Renal cortical epithelial cell (primary cell): ENCODE measurements at places on chromosomes 1 and 21.
A peak's percentile ranks its signal among the peaks of the same experiment; 100 is the strongest.

DNA sequence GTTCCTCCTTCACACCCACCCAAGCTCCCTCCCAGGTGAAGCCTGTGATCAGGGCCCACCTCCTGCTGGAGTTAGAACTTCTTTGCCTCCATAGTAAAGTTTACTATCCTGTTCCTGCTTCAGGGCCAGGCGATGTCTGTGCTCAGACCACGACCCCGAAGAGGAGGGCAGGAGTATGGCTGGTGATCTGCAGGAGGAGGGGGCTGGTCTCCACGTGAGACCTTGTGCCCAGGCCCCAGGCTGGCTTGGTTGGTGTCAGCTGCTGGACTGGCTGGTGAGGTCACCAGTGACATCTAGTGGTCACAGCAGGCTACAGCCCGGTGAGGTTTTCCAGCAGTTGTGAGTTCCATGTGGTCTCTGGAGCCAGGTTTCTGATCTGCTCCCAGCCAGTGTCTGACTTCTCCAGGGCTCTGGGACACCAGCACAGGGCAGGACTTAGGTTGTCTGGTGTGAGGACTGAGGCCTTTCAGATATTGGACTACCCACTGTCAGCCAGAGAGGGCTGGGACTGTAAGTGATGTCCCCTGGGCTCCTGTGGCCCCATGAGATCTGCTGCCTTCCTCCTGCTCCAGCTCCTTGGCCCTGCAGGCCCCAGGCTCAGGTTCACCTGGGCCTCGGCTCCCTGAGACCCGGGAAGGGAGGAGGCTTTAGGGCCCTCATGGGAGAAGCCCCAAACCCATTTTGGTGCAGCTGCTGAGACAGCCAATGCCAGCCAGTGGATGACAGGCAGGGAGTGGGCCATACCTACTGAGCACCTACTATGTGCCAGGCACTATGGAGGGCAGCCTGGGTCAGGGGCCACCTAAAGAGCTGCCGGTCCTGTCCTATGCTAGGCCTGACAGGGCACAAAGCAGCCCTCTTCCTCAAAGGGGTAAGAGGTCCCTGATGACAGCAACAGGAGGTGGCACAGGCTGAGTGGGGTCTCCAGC is 6.0 kb upstream of the UBL4B start:
- DNase-seq = peak; percentile 55

- DNase-seq = no peak
Observed at GRCh38 chr1:156868341-156868740, 7.7 kb downstream of the NTRK1 start.

DNA sequence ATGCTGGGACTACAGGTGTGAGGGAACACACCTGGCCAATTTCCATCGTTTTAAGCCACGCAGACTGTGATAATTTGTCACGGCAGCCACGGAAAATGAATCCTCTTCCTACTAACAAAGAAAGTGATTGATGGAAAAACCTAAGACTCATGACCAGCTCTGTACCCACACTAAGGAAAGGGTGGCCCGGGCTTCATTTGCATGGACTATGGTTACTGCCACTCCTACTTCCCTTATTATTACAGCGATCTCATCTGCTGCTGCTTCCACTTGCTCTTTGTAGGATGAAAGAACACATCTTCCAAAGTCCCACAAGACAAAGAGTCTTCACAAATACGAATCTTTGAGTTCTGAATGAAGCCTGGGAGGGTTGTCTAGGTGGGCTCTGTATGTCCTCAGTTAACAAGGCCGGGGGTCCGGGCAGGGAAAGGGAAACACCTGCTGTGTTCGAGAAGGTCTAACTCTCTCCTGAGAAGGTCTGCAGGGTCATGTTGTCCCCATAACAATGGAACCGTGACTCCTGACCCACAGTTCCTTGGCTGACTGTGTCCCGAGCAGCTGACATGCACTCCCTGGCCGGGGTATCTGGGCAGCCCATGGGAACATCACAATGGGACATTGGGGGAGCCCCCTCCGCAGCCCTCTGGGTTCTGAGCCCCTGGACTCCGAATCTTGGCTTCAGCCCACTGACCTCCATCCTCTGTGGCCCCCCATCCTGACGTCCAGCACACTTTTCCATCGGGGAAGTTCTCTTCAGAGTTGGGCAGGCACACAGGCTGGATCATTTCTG is 13.3 kb upstream of the TFF1 start:
- no peak for DNase-seq

DNA sequence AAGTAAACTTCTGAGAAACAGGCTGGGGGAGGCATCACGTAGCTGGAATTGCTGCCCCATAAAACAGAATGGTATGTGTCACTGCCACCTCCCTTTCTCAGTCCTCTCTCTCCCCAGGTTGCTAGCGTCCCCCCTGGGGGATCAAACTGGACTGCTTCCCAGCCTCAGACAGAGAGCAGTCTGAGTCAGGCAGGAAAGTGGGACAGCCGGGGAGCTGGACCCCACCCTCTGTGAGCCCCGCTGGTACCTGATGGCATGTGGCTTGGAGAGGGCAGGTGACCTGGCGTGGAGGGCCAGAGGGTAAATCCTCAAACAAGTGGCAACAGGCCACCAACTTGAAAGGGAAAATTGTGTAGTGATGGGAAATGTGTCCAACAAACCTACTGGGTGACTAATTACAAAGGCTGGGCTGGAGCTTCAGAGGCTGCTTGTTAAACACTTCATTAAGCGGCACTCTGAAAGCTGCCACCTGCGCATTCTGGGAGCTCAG is 1.0 kb upstream of the SFN start:
- DNase-seq = peak; percentile 74

- DNase-seq = no peak
Observed at GRCh38 chr1:66124670-66125069, 332.0 kb downstream of the PDE4B start.

DNA sequence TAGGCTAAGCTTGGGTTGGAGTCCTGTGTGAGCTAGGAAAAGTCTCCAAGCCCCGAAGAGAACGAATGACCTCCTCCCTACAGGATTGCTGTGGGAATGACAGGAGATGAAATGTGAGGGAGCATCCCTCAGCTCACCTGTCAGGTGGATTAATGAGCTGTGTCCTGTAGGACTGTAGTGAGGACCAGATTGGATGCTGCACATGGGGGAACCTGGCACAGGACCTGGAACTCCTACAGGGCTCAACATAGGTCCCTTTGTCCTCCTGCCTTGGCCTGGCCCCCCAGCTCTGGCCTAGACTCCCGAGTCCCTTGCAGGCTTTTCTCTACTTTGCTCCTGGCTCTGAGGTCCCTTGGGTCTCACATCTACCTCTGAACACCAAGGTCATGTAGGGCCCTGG is 155.7 kb downstream of the PTPRU start:
- DNase-seq = no peak

DNA sequence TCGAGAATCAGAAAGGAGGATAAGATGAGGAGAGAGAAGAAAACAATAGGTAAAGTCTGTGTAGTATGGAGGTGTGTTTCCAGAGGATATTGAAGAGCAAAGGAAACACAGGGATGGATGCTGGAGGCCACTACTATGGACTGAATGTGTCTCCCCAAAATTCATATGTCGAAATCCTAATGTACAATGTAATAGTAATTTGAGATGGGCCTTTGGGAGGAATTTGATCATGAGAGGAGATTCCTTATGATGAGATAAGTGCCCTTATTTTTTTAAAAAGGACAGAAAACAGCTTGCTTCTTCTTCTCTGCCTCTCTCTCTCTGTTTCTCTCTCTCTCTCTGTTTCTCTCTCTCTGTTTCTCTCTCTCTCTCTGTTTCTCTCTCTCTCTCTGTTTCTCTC is 602.2 kb upstream of the ADAMTS5 start:
- DNase-seq = no peak

GRCh38 chr1:71916894-71917293 is 365.4 kb downstream of the NEGR1 start:
- DNase-seq = no peak

DNA sequence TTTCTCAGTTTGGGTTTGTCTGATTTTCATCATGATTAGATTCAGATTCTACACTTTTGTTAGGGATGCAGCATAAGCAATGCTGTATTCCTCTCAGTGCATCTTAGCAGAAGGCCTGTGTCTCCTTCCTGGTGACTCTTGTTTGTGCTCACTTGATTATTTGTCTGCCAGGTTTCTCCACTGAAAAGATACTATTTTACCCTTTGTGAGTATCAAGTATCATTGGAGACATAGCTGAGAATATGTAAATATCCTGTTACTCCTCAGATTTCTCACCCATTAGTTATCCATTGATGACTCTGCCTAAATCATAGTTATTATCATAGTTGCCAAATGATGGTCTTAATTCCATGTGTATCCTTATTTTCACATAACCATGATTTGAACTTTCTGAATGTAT is 148.5 kb downstream of the POU2F1 start:
- no peak for DNase-seq

DNA sequence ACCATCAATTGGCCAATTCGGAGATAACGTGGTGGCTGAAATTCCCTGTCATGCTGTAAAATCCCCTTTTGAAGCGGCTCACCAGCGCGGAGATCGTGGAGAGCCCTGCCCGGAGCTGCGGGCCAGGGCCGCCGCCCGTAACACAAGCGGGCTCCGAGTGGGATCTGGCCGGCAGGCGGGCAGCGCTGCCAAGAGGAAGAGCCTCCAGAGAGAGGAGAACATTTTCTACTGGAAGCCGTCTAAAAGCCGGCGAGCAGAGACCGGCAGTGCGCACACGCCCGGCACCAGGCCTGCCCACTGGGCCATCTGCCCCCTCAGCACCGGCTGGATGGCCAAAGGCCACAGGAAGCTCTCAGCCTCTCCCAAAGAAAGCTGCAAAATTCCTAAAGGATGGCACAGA is 15.5 kb downstream of the SSBP3 start:
- no peak for DNase-seq

GRCh38 chr1:8740034-8740449 is 77.4 kb downstream of the RERE start:
- peak; percentile 86 for DNase-seq

DNA sequence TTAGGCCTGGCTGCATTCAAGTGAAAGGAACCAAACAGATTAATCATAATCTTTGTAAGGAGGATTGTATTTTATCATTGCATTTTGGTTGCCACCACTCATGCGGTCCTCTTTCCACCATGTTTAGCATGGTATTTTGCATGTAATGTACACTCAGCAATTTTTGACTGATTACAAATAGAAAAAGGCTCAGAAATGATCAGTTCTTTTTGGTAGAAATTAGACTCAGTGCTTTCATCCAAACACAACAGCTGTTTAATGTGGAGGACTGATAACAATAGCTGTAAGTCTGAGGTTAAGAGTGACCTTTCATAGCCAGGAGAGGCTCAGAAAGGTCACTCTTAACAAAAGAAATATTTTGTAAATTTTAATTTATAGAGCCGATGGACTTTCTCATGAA is 25.3 kb upstream of the DPH5 start:
- DNase-seq = no peak

DNA sequence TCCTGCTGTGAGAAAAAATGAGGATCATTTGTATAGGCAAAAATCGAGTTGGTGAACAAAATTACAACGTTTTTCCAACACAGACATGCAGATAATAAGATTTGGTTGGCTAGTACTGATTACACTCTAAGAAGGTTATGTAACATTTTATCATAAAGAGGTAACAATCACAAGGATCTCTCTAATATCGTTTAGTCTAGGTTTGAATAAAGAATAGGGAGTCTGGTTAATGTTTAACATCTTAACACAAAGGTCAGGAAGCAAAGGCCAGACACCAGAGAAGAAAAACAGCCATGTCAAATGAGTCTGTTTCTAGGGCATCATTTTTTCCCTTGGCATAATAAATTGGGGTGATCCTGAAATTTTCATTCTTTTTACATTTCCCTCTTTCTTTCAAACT is 207.4 kb upstream of the CHRM3 start:
- DNase-seq = peak; percentile 57

- DNase-seq = no peak
Observed at GRCh38 chr1:50968821-50969610, 1.0 kb upstream of the CDKN2C start.
